ENCODE measurements at places on chromosomes 7 and 10.

DNA sequence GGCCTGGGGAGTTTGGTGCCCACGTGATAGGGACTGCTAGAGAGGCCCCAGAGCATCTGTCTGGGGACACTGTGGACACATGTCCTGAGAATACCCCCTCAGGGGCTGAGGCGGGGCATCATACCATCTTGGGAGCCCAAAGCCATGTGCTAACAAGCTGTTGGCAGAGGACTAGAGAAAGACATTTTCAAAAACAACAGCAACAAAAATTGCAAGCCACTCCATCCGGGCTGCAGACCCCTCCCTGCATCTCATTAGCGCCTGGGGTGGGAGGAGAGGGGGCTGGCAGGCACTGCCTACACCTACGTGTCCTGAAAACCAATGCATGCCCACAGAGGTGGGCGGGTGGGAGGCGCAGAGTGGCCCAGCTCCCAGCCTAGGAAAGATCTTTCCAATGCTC, 507.4 kb upstream of the PODXL start:
- no peak for DNase-seq

DNA sequence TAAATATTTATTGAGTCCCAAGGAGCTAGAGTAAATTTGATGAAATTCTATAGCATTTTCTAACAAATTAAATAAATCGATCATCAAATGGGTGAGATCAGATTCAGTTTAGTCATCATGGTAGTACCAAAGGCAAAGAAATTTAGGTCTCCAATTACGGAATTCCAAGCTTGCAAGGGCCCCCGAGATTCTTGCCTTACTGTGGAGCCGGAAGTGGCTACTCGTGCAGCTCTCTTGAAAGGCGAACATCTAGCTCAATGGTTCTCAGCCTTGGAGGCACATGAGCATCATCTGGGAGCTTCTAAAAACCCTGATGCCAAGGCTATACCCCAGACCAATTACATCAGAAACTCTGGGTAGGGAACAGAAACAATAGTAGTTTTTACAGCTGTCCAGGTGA, 117.9 kb upstream of the PRR15 start:
- no peak for DNase-seq

- DNase-seq, result no peak
Observed at GRCh38 chr10:46319389-46319788, 32.6 kb downstream of the ANTXRL start.

GRCh38 chr7:140390466-140391190, 7.7 kb downstream of the SLC37A3 start:
- no peak for DNase-seq

DNA sequence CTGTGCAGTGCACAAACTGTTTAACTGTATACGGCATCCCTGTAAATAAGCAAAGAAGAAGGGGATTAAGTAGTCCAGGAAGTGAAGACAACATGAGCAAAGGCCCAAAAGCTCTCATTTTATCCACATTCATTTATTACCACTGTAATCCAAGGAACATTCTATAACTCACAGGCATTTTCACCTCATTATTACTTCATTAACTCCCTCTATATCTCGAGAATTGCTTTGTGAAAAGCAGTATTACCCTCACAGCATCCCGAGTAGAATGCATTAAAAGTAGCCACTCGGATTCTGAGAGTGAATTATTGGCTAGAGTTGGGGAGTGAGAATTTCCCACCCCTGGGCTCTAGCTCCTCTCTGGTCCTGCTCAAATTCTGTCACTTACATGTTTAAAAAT, 51.0 kb upstream of the CHCHD3 start:
- DNase-seq, result no peak

DNA sequence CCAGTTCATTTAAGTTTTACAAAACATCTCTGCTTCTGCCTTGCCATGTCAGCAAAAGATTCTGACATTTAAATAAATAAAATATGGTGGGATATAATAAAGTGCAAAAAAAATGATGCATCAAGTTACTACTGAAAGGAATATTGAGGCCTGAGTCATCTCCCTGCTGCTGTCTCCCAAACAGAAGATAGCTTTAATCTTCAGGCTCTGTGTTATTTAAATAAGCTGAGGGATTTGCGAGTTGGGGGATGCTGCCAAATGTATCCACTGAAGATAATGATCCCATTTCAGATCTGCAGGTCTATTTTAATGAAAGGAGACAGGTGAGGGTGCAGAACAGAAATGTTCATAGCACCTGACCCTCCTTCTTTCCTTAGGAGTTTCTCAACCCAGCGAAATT, 720.8 kb downstream of the AUTS2 start:
- no peak for DNase-seq

DNA sequence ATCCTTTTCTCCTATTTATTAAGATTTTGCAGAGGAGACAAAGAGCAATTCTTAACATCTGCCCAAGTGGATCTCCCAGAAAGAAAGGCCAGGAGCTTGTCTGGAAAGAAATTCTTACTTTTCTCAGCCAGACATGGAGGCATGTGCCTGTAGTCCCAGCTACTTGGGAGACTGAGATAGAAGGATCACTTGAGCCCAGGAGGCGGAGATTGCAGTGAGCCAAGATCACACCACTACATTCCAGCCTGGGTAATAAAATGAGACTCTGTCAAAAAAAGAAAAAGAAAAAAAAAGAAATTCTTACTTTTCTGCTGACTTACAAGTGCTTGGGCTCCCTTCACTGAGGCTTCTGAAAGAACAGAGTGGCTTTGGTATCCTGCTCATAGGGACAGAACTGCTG, 2.4 kb upstream of the CYP3A43 start:
- DNase-seq, result no peak

DNA sequence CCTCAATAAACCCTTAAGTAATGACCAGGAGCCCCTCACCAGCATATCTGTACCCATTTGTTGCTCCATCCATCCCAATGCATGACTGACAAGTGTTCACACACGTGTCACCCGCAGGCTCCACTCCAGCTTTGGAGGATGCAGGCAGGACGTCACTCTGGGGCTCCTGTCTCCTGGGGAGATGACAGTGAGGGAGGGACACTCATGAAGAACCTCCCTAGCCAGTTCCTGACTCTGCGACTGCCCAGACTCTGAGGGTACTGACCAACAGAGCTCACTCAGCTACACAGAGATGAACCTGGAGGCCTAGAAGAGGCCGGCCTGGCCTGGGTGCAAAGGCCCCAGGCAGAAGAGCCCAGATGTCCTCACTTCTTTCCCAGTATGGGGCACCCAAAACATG, 135.1 kb upstream of the RET start:
- DNase-seq, result no peak

DNA sequence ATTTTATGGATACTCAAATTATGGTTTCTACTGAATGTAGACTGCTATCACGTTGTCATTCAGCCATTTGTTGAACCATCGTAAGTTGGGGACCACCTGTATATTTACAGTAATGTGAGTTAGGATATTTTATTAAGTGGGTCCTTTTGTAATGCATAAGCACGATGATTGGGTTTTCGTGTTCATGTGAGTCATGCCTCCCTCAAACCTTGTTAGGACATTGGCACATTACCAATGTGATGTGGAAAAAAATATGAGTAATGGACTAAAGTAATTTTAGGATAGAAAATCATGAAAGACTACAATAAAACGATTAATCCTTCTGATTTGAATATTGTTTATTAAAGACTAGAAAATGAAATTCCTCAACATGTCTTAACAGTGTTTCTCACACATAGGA, 8.7 kb downstream of the SMC3 start:
- no peak for DNase-seq

GRCh38 chr7:141094336-141095070, 20.6 kb downstream of the TMEM178B start:
- DNase-seq, result no peak

GRCh38 chr7:128920913-128921582, 10.5 kb upstream of the KCP start:
- DNase-seq, result no peak

- DNase-seq, result peak; percentile 2
Observed at GRCh38 chr7:35849158-35849831, 48.4 kb downstream of the SEPTIN7 start.

GRCh38 chr10:68315582-68315981, 16.3 kb upstream of the HNRNPH3 start:
- no peak for DNase-seq

DNA sequence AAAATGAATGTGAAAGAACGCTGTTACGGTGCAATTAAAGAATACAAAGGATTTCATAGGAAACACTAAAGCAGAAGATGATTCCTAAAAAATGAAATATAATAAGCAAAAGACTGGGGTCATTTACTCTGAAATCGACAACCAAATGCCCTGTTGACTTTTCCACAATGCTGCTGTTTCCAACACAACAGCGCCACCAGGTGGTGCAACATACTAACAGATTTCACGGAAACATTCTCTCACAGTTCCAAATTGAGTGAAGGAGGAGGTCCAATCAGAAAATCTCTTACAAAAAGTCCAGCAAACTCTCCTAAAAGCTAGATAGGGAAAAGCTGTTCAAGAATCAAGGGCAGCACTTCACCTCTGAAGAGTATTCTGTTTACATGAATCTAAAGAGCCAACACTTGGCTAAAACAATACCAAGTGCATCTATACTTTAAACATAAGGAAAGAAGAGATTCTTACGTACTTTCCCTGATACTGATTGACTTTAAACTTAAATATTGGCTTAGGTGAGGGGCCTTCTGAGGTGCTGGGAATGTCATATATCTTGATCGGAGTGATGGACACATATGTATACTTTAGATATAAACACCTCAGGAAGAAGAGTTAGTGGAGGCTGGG, 55.9 kb downstream of the UPF2 start:
- peak; percentile 49 for DNase-seq

DNA sequence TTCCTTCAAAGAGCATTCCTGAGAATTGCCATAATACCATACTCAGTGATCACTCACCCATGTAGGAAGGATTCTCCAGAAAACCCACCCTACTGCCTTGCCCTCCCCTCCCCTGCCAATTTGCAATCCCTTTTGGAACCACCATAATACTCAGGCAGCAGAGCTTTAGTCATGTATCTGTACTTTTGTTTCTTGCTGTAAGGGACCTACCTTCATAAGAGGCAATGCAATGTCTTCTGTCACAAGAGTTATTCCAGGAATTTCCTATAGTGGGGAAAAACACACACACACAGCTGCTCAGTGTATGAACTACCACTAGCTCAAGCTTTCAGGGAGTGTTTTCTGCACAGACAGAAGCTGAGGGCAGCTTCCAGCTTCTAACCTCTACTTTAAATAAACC, 67.0 kb downstream of the GSAP start:
- no peak for DNase-seq

GRCh38 chr7:27179503-27180430, 5.3 kb downstream of the HOXA11 start:
- DNase-seq, result peak; percentile 54

GRCh38 chr10:132408823-132409666, 12.0 kb downstream of the PWWP2B start:
- DNase-seq, result no peak

DNA sequence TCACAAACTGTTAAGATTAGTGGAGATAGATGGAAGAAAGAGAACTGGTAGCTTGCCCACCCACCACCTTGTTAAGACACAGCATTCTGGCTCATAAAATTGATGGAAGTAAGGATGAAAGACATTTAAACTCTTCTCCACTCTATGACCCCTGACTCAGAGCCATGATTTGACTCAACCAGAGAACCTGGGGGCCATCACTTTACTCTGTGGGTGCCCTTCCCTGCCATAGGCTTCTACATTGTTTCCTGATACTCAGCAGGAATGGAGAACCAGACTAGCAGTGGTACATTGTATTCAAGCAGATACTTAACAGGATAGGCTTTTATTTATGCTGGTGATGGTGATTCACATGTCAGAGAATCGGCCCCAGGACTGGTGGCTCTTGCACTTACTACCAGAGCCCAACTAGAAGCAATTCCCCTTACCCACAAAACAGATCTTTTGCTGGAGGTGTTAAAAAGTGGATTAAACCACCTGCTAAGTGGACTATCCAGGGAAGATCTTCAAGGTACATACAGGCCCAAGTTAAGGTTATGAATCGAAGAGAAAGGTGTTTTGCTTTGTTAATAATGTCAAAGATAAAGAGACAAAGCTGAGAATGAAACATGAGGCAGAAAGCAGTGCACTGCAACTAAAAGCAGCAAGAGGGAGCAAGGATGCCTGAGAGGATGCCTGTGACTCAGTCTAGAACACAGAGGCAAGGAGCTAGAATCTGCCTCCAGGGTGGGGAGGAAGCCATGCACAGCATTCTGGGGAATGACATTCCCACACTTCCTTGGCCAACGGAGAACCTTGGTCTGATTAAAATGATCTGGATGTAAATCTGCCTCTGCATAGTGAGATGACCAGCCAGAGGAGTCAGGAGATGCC, 36.0 kb upstream of the GLI3 start:
- no peak for DNase-seq

DNA sequence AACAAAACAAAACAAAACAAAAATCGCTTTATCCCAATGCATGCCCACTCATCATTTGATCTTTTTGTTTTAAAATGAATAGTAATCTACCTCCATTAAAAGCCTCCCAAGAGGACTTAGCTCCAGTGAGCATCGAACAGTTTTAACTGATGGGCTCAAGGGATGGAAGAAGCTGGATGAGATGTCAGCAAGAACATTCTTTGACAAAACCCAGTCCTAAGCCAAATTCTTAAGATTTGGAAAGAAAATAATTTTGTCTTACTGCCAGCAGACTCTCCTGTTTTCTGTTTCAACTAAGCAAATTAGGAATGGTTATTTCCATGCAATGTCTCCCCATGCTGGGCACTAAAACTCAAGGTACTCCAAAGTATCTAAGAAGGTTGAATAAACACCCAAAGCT, 127.3 kb downstream of the RNLS start:
- no peak for DNase-seq

DNA sequence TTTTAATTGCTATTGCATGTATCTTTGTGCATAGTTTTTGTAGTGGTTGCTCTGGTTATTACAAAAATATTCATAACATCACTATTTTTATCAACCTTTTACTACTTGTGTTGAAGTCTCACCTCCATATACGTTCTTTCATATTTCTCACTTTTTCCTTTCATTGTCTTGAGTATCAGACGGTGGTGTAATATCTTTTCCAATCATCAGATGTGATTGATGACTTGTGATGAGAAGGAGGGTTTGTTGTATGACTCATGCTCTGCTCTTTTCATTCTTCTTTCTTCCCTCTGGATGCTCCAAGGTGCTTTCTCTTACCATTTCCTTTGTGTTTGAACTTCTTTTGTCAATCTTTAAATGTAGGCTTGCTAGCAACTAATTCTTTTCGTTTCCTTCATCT, 310.2 kb downstream of the TNS3 start:
- DNase-seq, result no peak

- DNase-seq, result no peak
Observed at GRCh38 chr7:44385434-44386138, 60.2 kb upstream of the CAMK2B start.

GRCh38 chr7:2894118-2894940, 50.2 kb upstream of the GNA12 start:
- peak; percentile 24 for DNase-seq

GRCh38 chr7:88758381-88759229, 895 bp upstream of the ZNF804B start:
- DNase-seq, result peak; percentile 64
